ENCODE measurements at places on chromosomes 1 and 21.

GRCh38 chr1:196152086-196152485 lies 456.2 kb downstream of the KCNT2 start:
- DNase-seq, result no peak
- H3K27me3 ChIP-seq, result no peaks in the 10 kb centered on the region
- H3K36me3 ChIP-seq, result no peaks in the 10 kb centered on the region
- H3K27ac ChIP-seq, result no peak overlapping the region

GRCh38 chr1:1438531-1439381 lies 3.3 kb downstream of the VWA1 start:
- H3K4me3 ChIP-seq, result no peak overlapping the region

DNA sequence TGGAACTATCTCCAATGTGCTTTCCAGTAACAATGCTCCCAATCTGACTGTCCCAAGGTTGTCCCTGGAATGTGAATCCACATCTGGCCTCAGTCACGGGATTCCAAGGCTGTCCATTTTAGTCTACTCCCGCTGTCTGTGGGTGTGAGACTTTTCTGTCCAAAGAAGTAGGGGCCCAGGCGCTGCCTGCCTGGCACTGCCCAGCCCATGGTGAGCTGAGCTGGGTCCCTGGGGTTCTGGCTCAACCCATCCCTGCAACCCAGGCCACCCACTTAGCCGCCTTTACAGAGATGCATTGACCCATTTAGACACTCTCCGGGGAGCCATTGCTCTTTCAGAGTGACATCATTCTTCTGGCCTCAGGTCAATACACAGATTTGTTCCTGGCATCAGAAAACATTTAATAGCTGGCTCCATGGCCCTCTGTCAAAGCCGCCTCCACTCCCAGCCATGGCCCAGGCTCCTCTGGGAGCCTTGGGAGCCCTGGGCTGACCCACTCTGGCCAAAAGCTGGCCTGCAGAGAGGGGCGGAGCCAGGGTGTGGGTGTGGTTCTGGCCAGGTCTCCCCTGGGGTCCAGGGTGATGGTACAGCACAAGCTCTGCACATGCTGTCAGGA lies 47.2 kb upstream of the PAX7 start:
- no peaks in the 10 kb centered on the region for H3K4me1 ChIP-seq
- DNase-seq, result no peak
- no peak overlapping the region for H3K4me3 ChIP-seq
- H3K27me3 ChIP-seq, result peaks cover 50% of the 10 kb centered on the region
- H3K27ac ChIP-seq, result no peak overlapping the region
- no peaks in the 10 kb centered on the region for H3K36me3 ChIP-seq

DNA sequence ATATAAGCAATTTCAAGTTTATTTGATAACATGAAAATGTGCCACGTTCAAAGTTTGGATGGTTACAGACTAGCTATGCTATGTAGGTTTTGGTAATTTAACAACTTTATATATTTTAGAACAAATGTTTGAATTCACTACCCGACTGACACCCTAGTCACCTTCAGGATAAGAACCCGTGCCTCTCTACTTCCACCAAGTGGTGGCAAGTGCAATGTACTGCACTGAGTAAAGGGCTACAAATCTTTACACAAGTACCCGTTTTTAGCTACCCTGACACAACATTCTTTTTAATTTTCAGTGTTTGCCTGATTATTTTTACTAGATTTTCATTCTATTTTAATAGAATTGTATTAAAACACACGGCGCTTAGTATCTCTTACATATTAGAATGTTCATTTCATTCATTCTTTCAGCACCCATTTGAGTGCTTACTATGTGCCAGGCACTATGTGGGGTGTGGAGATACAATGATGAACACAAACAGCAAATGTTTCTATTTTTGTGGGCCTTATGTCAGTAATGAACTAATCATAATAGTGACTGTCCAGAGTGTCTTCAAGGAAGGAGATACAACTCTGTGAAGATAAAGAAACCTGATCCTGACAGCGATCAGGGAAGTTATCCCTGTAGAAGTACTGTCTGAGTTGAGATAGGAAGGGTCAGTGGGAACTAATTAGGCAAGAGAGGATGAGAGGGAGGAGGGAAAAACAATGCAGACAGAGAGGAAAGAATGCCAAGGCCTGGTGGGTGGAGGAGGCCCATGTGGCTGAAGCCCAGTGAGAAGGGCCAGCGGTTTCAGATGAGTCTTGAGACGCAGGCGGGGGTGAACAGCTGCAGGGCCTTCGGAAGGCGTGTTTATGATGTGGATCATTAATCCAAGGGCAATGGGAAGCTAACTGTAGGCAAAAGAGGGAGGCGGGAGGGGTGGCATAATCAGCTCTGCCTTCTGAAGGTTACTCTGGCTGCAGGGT lies 3.8 kb downstream of the LCA5L start:
- H3K4me3 ChIP-seq, result no peak overlapping the region
- H3K27me3 ChIP-seq, result peaks cover 35% of the 10 kb centered on the region
- no peak overlapping the region for H3K27ac ChIP-seq
- DNase-seq, result no peak

DNA sequence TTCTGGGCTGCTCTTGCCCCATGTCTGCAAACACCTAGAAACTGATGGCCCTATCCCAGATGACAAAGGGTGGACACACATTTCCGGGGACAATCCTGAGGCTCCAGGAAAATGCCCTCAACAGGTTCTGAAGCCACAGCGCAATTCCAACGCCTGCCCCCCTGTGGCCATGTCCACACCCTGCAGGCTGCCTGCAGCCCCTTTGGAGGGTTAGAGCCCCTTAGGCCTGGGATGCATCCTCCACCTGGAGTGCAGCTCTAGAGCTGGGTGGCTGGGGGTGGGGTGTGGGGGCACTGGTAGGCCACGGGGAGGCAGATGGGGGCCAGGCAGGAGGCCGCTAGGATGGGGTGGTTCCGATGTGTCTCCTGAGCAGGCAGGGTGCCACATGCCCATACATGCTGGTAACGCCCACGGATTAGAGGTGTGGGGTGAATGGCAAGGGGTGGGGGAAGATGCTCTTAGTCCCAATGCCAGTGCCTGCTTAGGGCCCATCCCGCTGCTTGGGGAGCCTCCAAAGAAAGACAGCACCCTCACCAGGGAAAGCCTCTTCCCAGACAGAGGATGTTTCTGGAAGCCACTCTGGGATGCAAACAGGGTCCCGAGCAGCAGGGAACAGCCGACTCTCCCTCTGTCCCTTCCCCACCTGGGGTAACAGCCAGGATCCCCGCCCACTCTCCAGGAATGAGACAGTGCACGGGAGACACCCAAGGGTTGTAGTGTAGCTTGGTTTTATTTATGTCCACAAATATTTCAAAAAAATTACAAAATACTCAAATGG lies 34.0 kb downstream of the SLC45A1 start:
- H3K4me3 ChIP-seq, result no peak overlapping the region
- no peak for DNase-seq
- no peak overlapping the region for H3K27ac ChIP-seq
- H3K36me3 ChIP-seq, result peaks cover 27% of the 10 kb centered on the region
- peaks cover 16% of the 10 kb centered on the region for H3K4me1 ChIP-seq

- no peak overlapping the region for H3K4me3 ChIP-seq
- no peak for DNase-seq
- no peaks in the 10 kb centered on the region for H3K4me1 ChIP-seq
- peaks cover 47% of the 10 kb centered on the region for H3K27me3 ChIP-seq
These were observed 2.5 kb upstream of the MYBPH start for GRCh38 chr1:203178083-203178482.

- peaks cover 4% of the 10 kb centered on the region for H3K36me3 ChIP-seq
- H3K27me3 ChIP-seq, result no peaks in the 10 kb centered on the region
- H3K4me3 ChIP-seq, result no peak overlapping the region
- DNase-seq, result no peak
These were observed 54.0 kb upstream of the JUN start for GRCh38 chr1:58837886-58838285.

DNA sequence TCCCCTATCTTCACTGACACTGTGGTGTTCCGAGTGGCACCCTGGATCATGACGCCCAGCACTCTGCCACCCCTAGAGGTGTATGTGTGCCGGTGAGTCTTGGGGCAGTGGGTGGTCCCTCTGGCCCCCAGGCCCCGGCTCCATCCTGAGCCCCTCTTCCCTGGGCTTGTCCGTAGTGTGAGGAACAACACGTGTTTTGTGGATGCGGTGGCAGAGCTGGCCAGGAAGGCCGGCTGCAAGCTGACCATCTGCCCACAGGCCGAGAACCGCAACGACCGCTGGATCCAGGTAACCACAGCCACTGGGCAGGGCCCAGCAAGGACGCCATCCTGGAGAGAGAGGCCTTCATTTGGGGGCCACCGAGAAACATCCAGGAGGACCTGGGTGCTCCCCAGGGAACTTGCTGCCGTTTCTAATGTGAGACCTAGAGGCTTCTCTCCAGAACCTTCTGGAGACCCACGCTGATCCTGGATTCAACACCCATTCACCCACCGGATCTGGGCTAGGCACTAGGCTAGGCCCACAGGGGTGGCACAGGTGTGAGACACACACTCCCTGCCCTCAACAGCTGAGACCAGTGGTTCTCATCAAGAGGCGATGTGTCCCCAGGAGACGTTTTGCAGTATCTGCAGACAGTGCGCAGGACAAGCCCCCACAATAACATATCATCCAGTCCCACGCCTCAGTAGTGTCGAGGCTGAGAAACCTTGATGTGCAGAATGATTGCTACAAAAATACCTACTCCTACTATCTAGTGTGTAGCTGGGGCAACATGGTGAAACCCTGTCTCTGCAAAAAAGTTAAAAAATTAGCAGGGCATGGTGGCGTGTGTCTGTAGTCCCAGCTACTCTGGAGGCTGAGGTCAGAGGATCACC lies 22.2 kb downstream of the PADI3 start:
- H3K27ac ChIP-seq, result no peak overlapping the region
- DNase-seq, result no peak
- H3K36me3 ChIP-seq, result no peaks in the 10 kb centered on the region

- no peaks in the 10 kb centered on the region for H3K4me1 ChIP-seq
- peaks cover 48% of the 10 kb centered on the region for H3K27me3 ChIP-seq
- H3K36me3 ChIP-seq, result peaks cover 2% of the 10 kb centered on the region
- H3K4me3 ChIP-seq, result no peak overlapping the region
- no peak for DNase-seq
- H3K27ac ChIP-seq, result no peak overlapping the region
These were observed 5.8 kb downstream of the OR14I1 start for GRCh38 chr1:248696774-248697173.

DNA sequence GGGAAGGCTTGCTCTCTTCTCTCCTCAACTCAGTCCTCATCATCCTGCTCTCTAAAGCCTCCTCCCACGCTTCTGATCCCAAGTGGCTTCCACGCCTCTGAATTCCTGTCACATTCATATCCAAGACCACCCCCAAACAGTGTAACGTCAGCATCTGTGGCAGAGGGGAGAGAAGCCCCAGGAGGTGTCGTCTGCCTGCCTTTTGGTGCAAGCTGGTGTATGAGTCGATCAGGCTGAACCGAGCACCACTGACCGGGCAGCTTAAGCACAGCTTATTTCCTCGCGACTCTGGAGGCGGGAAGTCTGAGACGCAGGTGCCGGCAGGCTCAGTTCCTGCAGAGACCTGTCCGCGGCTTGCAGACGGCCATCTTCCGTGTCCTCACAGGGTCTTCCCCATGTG lies 123.8 kb upstream of the RAB4A start:
- no peaks in the 10 kb centered on the region for H3K4me1 ChIP-seq
- H3K27ac ChIP-seq, result no peak overlapping the region
- peaks cover 13% of the 10 kb centered on the region for H3K27me3 ChIP-seq
- no peak overlapping the region for H3K4me3 ChIP-seq
- no peaks in the 10 kb centered on the region for H3K36me3 ChIP-seq
- DNase-seq, result no peak

GRCh38 chr1:34759503-34760357 lies at the start of gene GJB4:
GJB4 (plus strand) TSS chr1:34759740; CDS start chr1:34761255, 1,515 bp downstream.
- H3K27me3 ChIP-seq, result peaks cover 48% of the 10 kb centered on the region
- H3K4me1 ChIP-seq, result no peaks in the 10 kb centered on the region
- no peak for DNase-seq
- H3K27ac ChIP-seq, result no peak within 1 kb of the TSS

- DNase-seq, result no peak
- peak overlapping the region; percentile 99 for H3K27ac ChIP-seq
- H3K4me3 ChIP-seq, result no peak overlapping the region
- H3K36me3 ChIP-seq, result peaks cover 72% of the 10 kb centered on the region
These were observed 35.4 kb downstream of the MIA3 start for GRCh38 chr1:222653178-222653827.

DNA sequence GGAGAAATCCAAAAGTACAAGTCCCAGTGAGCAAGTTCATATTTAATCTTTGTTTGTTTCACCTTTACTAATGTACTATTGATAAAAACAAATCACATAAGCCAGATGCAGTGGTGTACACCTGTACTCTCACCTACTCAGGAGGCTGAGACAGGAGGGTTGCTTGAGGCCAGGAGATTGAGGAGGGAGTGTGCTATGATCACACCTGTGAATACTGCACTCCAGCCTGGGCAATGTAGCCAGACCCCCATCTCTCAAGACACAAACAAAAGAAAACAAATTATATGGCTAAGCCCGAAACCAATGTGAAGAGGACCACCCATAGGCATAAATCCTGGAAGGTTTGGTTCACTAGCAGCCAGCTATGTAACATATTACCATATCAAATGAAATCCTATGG lies 9.6 kb upstream of the USP24 start:
- H3K27ac ChIP-seq, result no peak overlapping the region
- no peak overlapping the region for H3K4me3 ChIP-seq
- DNase-seq, result no peak

- DNase-seq, result no peak
- peak overlapping the region; percentile 98 for H3K27ac ChIP-seq
- no peaks in the 10 kb centered on the region for H3K27me3 ChIP-seq
- H3K4me1 ChIP-seq, result peaks cover 74% of the 10 kb centered on the region
These were observed 21.2 kb upstream of the LRRC8C start for GRCh38 chr1:89611721-89612120.

- no peak overlapping the region for H3K27ac ChIP-seq
- no peak overlapping the region for H3K4me3 ChIP-seq
- no peak for DNase-seq
- peaks cover 2% of the 10 kb centered on the region for H3K36me3 ChIP-seq
- H3K27me3 ChIP-seq, result peaks cover 12% of the 10 kb centered on the region
These were observed 52.2 kb upstream of the ETS2 start for GRCh38 chr21:38753557-38753971.

DNA sequence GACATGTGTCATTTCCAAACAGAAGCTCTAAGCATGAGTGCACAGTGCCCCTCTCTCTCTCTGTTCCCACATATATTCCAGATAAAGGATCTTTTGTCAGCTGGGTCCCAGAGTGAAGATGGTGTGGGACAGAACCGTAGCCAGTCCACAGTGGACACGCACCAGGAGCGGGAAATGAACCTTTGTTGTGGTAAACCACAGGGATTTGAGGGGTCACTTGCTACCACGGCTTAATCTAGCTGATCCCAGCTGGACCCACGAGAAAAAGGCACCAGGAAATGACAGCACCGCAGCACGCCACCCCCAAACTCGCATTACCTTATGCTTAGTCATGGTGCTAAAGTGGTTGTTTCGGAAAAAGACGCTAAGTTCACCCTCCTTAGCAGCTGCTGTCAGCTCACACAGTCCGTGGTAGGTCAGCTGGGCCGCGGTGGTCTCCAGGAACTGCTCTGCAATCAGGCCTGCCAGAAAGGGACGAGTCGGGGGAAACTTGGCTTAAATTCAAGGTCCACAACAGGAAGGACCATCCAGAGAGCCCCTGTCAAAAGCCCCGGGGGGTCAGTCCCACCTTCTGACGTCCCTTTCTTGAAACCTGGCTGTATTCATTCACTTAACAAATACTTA lies 7.5 kb downstream of the MINDY1 start:
- no peak overlapping the region for H3K4me3 ChIP-seq
- H3K4me1 ChIP-seq, result peaks cover 9% of the 10 kb centered on the region
- DNase-seq, result no peak
- H3K36me3 ChIP-seq, result peaks cover 5% of the 10 kb centered on the region
- no peak overlapping the region for H3K27ac ChIP-seq
